ENCODE measurements at places on chromosomes 16 and 17. TPM values are rescaled to one million over a fixed set of nuclear protein-coding genes. Genes with fewer than 3 reads are reported as not detected.

PRKAR1A gene
- total RNA-seq: 411 TPM

C17orf50 gene
- 0.41 TPM for total RNA-seq

BMERB1 gene
- total RNA-seq: 81.1 TPM

CCL22 gene
- total RNA-seq: not detected

KCNG4 gene
- not detected for total RNA-seq

PIRT gene
- total RNA-seq: under 0.01 TPM

TEKT3 gene
- total RNA-seq: 1.2 TPM

KRTAP1-5 gene
- total RNA-seq: not detected

KRTAP17-1 gene
- total RNA-seq: not detected

ANKRD13B gene
- total RNA-seq: 19.6 TPM

RILP gene
- 2.9 TPM for total RNA-seq

TP53TG3 gene
- not detected for total RNA-seq

RPL23 gene
- total RNA-seq: 1,517 TPM

DNAH9 gene
- 0.82 TPM for total RNA-seq

HOXB6 gene
- total RNA-seq: not detected

MILR1 gene
- 0.82 TPM for total RNA-seq

C17orf113 gene
- total RNA-seq: 3.7 TPM

KRTAP4-1 gene
- not detected for total RNA-seq

HOXB3 gene
- not detected for total RNA-seq

EVPLL gene
- total RNA-seq: not detected

HSPB9 gene
- under 0.01 TPM for total RNA-seq

MT4 gene
- total RNA-seq: not detected

SLC4A1 gene
- 4.9 TPM for total RNA-seq

CCL16 gene
- total RNA-seq: not detected

CLDN7 gene
- 0.82 TPM for total RNA-seq

ADORA2B gene
- total RNA-seq: 4.1 TPM

KIF2B gene
- not detected for total RNA-seq

NEK8 gene
- 0.82 TPM for total RNA-seq

NEUROD2 gene
- 44.8 TPM for total RNA-seq

YBX2 gene
- 1.2 TPM for total RNA-seq

C16orf78 gene
- total RNA-seq: not detected

ADAM11 gene
- total RNA-seq: 14.7 TPM

MMP28 gene
- total RNA-seq: 9.4 TPM

CCL8 gene
- total RNA-seq: not detected

Measured in frontal cortex (tissue), 4 donors.